Thoracic aorta (tissue), 2 donors: ENCODE measurements at places on chromosomes 5 and 9. TPM values are rescaled to one million over a fixed set of nuclear protein-coding genes. Genes with fewer than 3 reads are reported as not detected.

GRCh38 chr5:103066326-103066725 lies 53.6 kb downstream of the GIN1 start:
- DNase-seq: no peak

DNA sequence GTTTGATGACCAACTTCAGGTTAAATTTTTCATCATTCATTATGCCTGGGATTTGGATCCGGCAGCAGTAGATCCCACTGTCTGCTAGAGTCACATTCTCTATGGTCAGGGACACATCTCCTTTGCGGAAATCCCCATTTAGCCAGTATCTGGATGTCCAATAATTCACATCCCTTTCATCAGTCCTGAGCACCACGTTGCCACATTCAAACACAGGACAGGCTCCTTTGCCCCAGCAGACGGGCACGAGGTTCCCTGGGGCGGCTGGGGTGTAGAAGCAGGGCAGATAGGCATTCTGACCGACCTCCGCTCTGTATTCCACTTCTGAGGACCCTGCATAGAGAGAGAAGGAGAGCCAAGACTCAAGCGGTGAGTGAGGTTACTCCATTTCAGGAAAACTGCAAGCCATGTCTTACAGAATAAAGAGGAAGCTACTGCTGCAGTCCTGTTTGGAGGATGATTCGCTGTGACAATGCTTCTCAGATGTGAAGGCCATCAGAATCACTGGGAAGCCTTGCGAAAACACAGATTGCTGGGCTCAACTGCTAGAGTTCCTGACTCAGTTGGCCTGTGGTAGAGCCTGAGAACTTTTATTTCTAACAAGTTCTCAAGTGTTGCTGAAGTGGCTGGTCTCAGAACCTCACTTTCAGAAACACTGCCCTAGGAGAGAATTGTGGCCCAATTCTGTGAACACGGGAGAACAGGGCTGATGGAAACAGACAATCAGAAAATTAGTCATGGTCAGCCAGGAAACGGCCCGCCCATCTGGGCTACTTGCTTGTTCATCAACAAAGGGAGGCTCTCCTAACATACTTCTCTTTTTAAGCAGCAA lies 2.0 kb downstream of the HAVCR2 start:
- no peak for DNase-seq

The IL3 gene
- not detected for total RNA-seq

The SMIM33 gene
- total RNA-seq: not detected

The PDLIM4 gene
- 50.6 TPM for total RNA-seq
